CD8-positive, alpha-beta T cell (primary cell): ENCODE measurements at places on chromosomes 2 and 18.

DNA sequence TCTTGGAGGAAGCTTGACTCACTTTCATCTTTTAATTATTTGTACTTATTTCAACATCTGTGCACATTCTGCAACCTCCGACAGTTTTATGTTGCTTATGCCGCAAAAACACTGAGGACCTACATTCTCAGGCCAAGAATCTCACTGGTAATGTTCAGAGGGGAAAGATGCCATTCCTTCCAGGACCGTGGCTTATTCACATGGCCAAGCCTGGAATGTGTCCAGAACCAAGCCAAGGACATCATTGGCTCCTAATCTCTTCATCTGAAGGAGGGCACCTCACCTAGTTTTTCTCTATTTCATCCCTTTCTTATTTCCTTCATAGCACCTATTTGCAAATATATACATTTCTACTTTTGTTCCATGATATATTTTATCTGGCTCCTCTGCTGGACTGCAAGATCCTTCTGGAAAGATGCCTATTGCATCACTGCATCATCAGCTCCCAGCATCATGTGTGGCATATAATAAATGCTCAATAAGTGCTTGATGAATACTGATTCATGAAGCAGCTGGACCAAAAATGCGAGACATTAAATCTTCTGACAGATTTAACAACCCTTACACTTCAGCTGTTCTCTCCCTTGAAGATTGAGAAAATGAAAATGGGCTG is 377.1 kb downstream of the TNS1 start:
- no peak for DNase-seq

- no peak for DNase-seq
Measured at GRCh38 chr18:76765649-76766048, 56.7 kb upstream of the ZNF236 start.

GRCh38 chr2:197358931-197359330 is 48.4 kb upstream of the ANKRD44 start:
- no peak for DNase-seq

DNA sequence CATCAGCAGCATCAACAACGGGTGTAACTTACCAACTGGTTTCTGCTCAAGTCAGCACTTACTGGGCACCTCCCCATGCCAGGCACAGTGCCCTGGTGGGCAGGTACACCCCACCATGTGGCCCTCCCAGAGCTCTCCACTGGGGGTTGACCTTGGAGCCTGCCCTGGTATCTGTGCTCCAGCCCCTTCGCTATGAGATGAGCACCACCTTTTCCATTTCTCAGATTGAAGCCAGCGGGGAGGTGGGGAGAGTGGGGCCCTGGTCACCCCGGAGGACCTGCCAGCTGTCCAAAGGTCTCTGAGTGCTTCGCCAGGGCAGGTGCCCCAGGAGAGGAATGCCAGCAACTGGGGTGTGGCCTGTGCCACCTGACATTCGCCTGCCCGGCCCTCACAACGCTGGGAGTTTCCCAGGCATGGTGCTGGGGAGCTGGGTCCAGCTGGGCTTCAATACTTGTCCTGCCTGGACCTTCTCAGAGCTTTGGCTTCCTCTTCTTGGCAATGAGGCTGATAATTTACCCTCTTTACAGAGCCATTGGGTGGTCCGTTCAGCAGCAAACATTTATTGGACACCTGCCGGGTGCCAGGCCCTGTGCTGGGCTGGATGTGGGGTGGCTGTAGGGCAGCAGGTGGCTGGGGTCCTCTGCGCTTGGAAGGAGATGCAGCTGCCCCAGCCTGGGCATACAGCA is 5.9 kb upstream of the ZAP70 start:
- no peak for DNase-seq

- no peak for DNase-seq
Measured at GRCh38 chr18:47260120-47260923, 8.9 kb upstream of the SKOR2 start.

DNA sequence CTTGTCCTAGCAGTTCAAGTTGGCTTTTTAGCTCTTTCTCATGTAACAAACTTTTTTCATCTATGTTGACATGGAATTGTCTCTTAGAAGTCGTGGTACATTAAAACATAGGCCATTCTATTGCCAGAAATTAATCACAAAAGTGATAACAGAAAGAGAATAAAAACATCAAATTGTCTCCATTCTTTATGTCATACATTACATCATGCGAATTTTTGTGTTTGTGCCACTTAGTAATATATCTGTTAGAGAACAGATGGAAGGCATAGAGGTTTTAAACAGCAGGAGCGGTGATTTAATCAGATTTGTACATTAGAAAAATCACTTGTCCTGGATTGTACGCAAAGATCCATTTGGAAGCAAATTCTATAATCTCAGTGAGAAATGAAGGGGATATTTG is 136.5 kb upstream of the CDH20 start:
- DNase-seq, result no peak

DNA sequence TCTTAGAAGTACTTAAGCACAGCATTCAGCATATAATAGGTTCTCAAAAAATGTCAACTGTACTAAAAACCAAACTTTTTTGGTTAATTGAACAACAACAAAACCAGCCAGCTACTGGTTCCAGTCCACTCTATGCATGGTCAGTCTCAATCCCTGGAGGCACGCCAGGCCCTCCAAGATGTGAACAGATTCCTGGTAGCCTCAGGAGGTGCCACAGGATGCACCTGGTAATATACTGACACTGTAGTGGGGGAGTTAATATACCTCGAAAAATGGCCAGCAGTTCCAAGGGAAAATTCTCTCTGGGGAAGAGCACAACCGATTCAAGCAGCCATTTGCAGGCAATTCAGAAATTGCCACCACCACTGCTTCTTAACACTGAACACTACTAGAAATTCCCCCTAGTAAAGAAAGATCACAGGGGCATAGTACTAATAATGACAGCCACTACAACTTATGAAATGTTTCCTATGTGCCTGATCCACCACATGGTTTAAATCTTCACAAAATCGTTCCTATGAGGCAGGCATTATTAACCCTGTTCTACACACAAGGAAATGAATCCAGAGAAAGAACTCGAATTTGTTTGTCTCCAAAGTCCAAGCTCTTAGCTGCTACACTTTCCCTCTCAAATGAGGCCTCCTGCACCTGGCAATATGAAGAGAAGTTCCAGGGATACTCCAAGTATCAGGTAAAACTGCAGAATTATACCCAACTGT is 3.4 kb downstream of the MGAT4A start:
- DNase-seq, result peak; percentile 39

DNA sequence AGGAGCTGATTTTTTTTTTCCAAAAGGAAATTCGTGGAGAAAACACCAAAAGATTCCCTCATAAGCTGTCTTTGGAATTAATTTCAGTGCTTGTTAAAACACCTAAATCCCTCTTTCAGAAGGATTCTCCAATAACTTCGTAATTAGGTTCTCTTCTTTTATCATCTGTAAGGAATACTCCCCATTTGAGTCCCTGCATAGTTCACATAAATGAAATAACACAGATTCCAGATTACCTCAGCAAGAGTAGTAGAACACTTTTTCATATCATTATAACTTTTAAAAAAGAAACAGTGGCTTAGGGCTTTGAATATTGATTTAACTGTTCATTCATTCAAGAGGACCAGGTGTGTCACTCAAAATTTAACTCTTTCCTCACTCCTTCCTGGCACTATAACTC is 55.5 kb downstream of the ARHGAP28 start:
- no peak for DNase-seq
